GM12878 (cell line): ENCODE measurements at places on chromosomes 2 and 18.

DNA sequence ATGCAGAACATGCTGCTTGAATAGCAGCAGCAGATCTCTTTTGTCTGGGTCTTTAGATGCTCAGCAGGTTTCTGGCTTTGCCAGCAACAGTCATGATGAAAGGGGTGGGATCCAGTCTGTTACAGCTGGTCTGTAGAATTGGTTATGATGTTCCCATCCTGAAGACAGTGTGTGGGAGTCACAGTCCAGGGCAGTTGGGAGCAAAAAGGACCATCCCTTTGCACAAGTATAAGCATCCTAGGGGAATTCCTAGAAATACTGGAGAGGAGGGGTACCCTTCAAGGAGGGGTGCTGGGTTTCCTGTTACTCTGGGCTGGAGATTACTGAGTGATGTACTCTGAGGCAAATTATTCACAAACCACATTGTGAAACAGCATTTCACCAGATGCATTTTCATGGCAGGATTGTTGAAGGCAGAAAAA lies 119.9 kb upstream of the RND3 start:
- DNase-seq: no peak

GRCh38 chr2:69306393-69306821 lies 80.6 kb downstream of the GFPT1 start:
- no peak for DNase-seq

GRCh38 chr2:72789241-72789640 lies 36.6 kb downstream of the EXOC6B start:
- DNase-seq: no peak

DNA sequence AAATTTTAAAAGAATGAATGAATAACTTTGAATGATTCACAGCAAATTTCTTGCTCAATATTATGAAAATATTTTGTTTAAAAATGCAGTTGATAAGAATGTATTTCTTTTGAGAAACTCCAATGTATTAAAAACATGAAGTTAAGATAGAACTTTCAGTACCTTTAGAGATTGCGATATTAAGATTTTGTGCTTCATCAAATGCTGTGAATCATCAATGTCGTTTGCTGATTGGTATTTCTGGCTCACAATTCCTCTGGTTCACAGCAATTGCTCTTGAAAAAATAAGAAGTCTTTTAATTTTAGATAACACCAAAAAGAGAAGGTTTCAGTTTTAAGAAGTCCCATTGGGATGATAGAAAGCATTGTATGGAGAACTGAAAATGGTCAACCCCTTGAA lies 228.7 kb downstream of the IKZF2 start:
- DNase-seq: no peak

DNA sequence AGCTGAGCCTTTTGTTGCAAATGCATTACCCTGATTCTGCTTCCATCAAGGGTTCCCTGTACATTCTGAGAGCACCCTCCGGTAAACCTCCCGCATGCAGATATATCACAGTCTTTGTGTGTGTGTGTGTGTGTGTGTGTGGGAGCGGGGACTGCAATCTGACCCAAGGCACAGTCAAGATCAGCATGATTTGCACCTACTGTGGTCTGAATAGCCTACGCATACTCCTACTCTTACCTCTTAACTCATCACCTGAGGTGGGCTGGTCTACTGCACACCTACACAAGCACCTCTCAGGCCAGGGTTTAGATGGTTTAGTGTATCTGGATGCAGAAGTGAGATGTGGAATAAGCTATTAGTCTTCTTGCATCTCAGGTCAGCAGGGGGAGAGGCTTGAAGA lies 174.6 kb downstream of the FSHR start:
- DNase-seq: no peak

- no peak for DNase-seq
Observed at GRCh38 chr18:74063023-74063422, 84.6 kb downstream of the FBXO15 start.

DNA sequence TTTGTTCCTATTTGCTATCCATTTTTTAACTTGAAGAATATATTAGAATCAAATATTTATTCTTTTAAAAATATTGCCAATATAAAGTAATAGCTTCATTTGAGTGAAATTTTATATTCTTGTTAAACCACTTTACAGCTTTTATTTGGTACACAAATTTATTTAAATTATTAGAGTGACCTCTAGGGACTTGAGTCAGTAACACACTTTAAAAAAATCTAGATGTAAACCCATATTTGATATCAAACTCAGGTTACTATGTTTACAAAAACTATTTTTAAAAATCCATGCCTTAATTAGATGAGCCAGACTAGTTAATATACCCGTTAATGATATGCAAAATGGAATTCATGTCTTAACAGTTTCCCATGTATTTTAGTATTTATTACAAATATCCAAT lies 134.6 kb downstream of the MAP4K4 start:
- DNase-seq: no peak

DNA sequence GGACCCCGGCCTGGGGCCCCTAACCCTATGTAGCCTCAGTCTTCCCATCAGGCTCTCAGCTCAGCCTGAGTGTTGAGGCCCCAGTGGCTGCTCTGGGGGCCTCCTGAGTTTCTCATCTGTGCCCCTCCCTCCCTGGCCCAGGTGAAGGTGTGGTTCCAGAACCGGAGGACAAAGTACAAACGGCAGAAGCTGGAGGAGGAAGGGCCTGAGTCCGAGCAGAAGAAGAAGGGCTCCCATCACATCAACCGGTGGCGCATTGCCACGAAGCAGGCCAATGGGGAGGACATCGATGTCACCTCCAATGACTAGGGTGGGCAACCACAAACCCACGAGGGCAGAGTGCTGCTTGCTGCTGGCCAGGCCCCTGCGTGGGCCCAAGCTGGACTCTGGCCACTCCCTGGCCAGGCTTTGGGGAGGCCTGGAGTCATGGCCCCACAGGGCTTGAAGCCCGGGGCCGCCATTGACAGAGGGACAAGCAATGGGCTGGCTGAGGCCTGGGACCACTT lies 16.4 kb downstream of the EMX1 start:
- no peak for DNase-seq
